Activated T-helper 1 cell treated with anti-CD3 and anti-CD28 coated beads, Interleukin-12 subunit alpha, Interleukin-12 subunit beta, Interleukin-2, Interleukin-4 antibody, amounts not matched to agents 30 ng/mL and 10 ng/mL and 1 ng/mL, durations not matched to agents 14 hours and 24 hours and 36 hours (primary cell): ENCODE measurements at places on chromosomes 3 and 15.

- DNase-seq: no peak
Observed at GRCh38 chr3:60809857-60810610, 441.2 kb downstream of the FHIT start.

DNA sequence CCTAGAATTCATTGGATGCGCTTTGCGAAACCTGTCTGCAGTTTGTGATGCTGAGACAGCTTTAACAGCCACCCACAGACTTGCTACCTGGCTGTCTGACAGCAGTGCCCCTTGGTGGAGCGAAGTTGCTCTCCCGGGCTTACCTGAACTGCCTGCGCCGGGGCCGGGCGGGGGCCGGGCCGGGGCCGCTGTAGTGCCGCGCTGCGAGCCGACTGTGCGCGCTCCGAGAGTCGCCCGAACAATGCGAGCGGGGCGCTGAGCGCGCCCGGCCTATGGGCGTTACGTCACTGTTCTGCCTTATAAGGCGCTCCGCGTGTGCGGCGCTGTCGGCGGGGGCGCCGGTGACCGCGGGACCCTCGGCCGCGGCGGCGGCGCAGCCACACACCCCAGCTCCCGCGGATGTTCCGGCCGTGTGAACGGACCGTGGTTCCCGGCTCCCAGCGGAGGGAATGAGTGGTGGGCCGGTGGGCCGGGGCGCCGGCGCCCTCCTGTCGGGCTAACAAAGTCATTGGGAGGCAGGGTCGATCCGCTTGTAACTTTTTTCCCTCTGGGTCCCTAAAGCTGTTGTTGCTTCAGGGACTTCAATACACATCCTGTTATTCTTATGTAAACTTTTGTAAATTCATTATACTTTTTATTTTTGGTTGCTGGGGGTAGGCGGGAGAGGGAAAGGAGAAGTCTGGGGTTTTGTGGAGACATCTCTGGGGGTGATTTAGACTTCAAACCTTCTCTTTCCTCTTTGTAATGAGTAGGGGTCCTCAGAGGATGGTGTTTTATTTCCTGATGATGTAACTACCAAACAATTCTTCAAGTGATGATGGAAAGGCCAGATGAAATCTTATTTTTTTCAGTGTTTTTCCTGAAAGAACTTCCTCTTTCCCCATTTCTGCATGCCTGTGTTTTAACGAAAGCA, 58.5 kb downstream of the CMSS1 start:
- DNase-seq: peak; percentile 66

DNA sequence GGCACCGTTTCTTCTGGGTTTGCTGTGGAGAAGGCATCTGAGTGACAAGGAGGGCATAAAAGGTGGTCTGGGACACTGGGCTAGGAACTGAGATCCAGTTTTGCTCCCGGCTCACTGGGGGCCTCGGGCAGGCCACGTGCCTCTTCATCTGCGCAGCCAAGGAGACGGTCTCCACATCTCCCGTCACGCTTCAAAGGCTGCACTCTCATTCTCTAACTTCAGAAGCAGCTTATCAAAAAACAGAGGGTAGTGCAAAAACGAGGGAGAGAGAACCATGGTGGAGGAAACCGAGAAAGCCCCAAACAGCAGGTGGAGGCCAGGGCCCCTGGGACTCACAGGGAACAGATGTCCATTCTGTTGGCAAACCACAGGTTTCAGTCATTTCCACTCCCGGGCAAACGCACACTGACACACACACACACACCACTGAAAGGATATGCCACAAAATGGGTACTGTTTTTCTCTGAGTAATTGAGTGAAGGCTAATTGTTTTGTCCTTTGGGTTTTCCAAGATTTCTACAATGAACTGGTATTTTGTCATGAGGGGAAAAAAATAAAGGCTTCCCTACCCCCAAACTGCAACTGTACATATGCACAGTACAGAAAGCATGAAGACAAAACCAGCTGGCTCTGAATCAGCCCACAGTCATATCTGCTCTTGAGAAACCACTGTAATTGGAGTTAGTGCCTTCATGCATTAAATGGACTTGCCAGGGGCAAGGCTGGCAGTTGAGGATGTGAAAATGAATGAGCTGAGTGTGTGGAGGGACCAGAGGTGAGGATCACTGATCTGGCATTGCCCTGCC, 71.9 kb downstream of the MGLL start:
- DNase-seq: no peak

- no peak for DNase-seq
Observed at GRCh38 chr15:94457661-94458060, 226.3 kb downstream of the MCTP2 start.

DNA sequence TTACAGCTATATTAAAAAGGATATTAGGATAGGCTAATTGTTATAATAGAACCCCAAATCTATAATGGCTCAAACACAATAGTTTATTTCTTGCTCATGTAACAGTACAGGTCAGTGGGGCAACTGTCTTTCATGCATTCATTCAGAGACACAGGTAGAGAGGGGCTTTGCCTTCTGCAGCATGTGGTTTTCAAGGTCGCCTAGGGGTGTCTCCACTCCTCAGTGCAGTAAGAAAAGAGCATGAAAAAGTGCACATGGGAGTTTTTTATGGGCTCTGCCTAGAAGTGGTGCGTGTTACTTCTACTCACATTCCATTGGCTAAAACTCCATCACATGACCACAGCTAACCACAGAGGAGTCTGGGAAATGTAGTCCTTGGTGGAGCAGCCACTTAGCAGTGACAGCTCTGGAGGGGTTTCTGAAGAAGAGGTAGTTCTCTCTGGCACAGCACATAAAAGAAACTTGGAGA, 1.8 kb downstream of the ZBTB38 start:
- peak; percentile 50 for DNase-seq

DNA sequence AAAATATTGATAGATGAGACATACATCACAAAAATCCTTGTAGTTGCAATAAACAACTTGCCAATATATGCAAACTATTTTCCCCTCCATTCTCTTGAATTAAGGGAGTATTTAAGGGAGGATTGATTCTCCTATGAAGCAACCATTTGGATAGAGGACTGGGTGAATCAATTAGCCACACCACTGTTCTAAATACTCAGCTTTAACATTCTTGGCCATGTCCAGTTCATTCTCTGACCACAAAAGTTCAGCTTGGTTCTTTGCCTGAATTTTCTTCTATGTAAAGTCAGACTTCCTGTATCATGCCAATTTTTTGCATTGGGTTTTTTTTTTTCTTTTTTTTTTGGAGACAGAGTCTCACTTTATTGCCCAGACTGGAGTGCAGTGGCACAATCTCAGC, 15.8 kb upstream of the SEC11A start:
- DNase-seq: no peak

DNA sequence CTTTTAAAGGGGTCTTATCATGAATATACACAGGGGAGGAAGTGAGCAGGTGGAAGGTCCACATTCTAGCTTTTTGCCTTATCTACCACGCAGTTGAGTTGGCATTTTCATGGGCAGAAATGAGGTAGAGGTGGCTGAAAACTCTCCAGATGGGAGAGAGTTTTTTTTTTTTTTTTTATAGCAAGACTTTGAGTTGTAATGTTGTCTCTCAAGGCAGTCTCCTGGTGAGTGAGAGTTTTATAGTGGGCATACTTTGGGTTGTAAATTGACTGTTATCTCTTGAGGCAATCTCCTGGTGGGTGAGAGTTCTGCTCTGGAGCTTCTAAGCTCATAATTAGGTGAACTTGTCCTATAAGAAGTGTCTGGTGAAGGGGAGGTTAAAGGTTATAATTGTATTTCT, 191.7 kb upstream of the NAALADL2 start:
- no peak for DNase-seq

GRCh38 chr3:57956119-57956832, 51.9 kb upstream of the FLNB start:
- DNase-seq: no peak

DNA sequence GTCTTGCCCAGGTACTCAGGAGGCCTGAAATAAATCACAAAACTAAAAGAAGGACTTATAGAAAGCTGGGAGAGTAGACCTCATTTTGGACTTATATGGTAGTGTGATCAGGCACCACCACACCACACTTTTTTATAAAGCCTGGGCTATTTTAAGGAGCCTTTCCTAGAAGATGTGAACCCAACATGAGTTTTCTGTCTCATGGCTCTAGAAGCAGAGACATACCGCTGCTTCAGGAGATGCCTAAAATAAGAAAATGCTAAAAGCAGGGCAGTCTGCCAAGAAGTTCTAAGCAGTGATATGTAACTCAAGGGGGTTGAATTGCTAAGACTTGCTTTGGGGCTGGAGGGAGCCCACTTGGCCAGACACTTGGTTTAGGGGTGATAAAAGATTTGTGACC, 49.6 kb downstream of the SUMF1 start:
- DNase-seq: no peak

GRCh38 chr3:184320104-184320445, 5.7 kb downstream of the EIF4G1 start:
- no peak for DNase-seq

- peak; percentile 35 for DNase-seq
Observed at GRCh38 chr3:112498914-112499711, at the start of gene BTLA. Gene BTLA, minus strand, starts transcription at chr3:112499472. Its CDS starts 114 bp downstream, at chr3:112499358.

- no peak for DNase-seq
Observed at GRCh38 chr3:148998297-148998696, 7.0 kb downstream of the GYG1 start.

- DNase-seq: no peak
Observed at GRCh38 chr3:101243285-101244211, 76.8 kb downstream of the IMPG2 start.

DNA sequence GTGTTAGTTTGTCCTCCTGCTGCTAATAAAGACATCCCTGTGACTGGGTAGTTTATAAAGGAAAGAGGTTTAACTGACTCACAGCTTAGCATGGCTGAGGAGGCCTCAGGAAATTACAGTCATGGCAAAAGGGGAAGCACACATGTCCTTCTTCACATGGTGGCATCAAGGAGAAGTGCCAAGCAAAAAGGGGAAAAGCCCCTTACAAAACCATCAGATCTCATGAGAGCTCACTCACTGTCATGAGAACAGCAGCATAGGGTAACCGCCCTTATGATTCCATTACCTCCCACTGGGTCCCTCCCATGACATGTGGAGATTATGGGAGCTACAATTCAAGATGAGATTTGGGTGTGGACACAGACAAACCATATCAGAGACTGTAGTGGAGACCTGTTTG, 27.0 kb downstream of the TM2D3 start:
- no peak for DNase-seq

DNA sequence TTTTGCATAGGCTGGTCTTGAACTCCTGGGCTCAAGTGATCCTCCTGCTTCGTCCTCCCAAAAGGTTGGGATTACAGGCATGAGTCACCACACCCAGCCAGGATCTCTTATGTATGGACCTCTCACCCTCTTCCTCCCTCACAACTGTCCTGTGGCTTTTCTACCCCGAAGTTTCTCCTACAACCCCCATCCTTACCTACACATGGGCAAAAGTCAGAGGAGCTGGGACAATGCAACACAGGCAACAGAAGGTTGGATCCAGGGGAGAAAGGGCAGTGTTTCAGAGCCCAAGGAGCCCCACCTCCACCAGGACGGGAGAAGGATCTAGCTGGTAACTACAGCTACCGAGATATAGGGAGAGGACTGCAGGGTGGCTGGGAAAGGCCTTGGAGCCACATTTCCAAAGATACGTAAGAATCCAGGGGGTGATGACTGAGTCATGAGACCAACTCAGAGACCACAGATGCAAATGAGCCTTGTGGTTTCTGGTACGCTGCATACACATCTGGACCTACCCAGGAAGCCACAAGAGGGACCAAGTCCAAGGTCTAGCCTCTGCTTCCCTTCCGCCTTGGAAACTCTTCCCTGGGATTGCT, 13.6 kb downstream of the IGDCC4 start:
- no peak for DNase-seq

GRCh38 chr3:156349111-156349510, 205.8 kb downstream of the SSR3 start:
- no peak for DNase-seq

GRCh38 chr3:39149059-39149455, 4.3 kb downstream of the CSRNP1 start:
- no peak for DNase-seq

DNA sequence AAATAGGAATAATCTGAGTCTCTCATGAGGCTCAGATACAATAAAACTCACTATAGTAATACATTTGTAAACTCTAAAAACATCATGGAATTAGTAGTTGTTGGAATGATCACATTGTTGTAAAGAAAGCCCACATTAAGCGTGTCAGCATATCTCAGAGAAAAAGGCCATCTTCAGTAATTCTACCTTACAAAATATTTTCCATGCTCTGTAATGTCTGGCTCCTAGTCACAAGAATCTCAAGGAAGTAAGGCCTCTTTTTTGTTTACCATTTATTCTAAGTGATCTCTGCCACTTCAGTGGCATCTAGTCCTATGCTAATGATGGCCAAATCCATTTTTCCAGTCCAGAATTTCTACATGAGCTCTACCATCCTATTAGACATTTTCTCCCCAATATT, 240.2 kb upstream of the ZNF717 start:
- no peak for DNase-seq

DNA sequence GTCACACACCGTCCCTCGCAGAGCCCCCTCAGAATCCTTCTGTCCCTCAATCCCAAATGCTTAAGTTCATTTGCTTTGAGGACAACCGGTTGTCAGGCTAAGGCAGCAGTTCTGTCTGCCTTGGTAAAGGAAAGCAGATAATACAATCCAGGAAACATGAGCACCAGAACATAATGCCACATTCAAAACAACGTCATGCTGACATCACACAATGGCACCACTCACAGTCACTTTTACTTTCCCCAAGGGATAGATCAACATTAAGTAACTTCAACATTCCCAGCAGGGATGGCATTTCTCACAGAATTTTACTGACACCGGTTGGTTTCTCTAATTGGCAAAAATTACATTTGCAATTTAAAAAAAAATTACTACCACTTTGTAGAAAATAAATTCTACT, 74.6 kb upstream of the PSMD6 start:
- DNase-seq: no peak

DNA sequence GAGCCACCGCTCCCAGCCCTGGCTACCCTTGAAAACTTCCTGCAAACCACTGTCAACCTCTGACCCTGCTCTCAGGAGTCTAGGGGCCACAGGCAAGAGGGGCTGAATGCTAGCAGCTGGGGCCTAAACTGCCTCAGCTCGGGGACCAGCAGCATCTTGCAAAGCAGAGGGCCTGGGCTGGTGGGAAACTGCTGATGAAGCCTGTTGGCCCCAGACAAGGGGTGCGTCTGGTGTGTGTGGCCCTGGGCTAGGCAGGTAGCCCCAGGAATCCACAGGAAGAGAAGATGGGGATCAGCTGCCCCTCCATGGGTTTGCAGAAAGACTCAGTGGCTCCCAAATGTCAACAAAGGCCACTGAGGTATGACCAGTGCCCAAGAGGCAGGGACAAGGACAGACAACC, 8.2 kb upstream of the POLG start:
- no peak for DNase-seq

DNA sequence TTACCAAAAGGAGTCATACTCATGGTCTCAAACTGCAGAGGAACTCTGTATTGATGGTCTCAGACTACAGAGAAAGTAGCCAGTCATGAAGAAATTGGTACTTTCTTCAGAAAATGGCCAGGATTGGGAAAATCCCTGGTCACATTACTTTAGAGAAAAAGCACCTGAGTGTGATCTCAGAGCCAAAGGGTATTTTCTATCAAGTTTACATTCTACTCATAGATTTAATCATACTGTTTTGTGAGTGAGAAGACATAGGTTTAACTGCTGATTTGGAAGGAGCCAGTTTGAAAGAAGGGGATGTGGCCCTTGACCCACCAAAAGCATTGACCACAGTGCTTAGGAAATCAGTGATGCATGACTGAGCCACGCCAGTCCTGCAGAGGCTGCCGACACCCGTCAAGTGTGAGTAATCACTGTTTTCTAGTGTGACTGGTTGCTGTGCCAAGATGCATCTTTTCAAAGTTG, 203.6 kb downstream of the AKAP13 start:
- DNase-seq: no peak
